ENCODE measurements at places on chromosomes 7 and 10.

DNA sequence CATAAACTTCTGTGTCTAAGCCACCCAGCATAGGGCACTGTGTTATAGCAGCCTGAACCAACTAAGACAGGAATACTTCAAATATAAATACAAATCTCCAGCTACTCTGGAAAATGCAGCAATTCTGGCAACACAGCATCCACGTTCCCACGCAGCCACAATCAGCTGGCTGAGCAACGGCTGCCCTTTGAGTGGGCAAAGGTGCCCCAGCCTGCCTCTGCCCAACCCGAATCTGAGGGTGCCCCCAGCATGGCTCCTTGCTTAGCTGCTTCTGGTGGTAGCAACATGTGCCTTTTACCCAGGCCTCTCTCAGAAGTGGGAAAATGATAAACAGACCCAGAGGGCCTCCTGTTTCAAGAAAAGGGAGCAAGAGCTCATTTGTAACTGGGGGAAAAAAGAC is 12.0 kb downstream of the DRGX start:
- DNase-seq, result no peak

- no peak for DNase-seq
Measured at GRCh38 chr7:43482679-43483252, 100.1 kb upstream of the STK17A start.

DNA sequence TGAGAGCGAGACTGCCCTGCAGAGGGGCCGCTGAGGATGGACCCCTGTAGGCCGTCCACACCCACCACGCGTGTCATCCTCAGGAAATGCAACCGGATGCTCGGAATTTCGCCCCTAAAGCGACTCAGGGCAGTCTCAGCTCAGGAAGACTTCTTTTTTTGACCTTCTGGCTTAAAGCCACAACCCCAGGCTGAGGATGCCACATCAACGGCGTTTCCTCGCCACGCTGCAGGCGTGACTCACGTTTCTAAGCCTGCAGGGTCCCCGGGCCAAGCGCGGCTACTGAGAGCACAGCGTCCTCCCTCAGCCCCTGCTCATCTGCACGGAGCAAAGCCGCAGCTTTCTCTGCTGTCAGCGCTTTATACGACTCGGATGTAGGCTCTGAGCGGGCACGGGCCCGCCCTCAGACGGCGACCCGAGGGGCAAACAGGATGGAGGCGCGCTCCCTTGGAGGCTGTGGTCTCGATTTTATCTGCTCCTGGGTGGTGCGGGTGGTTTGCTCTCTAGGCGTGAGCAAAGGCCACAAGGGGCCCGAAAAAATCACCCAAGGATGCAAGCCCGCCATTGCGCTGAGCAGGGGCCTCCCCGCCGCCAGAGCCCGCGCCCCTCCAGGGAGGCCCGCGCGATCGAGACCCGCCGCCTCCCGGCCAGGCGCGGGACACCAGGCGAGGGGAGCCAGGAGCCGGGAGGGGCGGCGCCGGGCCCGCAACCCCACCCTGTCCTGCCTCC is 726 bp upstream of the INSIG1 start:
- peak; percentile 92 for DNase-seq

DNA sequence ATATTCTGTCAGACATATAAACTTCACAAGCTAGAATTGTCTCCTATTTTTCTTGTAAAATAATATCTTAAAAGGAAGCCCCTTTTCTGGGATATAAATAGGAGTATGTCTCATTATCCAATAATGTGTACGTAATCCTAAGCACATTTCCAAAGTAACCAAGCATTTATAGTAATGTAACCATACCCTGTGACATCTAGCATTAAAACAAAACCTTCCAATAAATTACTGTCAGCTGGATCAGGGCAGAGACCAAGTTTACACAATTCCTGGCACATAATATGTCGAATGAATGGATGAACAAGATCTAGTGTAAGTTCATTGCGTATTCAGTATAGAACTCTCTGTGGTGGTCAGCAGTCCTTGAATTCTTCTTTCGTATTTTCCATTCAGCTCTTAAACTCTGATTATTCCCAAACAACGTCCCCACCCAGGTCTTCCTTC is 14.3 kb downstream of the CPED1 start:
- no peak for DNase-seq

GRCh38 chr7:139095194-139095659 is 14.3 kb downstream of the ZC3HAV1 start:
- DNase-seq, result no peak
